Psoas muscle (tissue), 8 donors: ENCODE measurements at places on chromosomes 11 and 22. TPM values are rescaled to one million over a fixed set of nuclear protein-coding genes. Genes with fewer than 3 reads are reported as not detected.

GRCh38 chr11:124870430-124870829 lies 5.2 kb downstream of the ROBO3 start:
- no peak for DNase-seq

- DNase-seq, result no peak
Observed at GRCh38 chr11:128802358-128802981, 64.6 kb downstream of the KCNJ1 start.

GRCh38 chr11:86671531-86672006 lies 847 bp downstream of the ME3 start:
- peak; percentile 83 for DNase-seq

KDELR3 gene
- 0.75 TPM for polyA plus RNA-seq

GRCh38 chr22:26446808-26447515 lies 17.9 kb downstream of the ASPHD2 start:
- DNase-seq, result no peak

GRCh38 chr11:9535189-9535781 lies 38.2 kb upstream of the WEE1 start:
- peak; percentile 83 for DNase-seq
